RWPE1 (cell line): ENCODE measurements at places on chromosomes 5 and 9.

- DNase-seq = peak; percentile 26
Observed at GRCh38 chr9:24245988-24246387, 299.7 kb downstream of the IZUMO3 start.

DNA sequence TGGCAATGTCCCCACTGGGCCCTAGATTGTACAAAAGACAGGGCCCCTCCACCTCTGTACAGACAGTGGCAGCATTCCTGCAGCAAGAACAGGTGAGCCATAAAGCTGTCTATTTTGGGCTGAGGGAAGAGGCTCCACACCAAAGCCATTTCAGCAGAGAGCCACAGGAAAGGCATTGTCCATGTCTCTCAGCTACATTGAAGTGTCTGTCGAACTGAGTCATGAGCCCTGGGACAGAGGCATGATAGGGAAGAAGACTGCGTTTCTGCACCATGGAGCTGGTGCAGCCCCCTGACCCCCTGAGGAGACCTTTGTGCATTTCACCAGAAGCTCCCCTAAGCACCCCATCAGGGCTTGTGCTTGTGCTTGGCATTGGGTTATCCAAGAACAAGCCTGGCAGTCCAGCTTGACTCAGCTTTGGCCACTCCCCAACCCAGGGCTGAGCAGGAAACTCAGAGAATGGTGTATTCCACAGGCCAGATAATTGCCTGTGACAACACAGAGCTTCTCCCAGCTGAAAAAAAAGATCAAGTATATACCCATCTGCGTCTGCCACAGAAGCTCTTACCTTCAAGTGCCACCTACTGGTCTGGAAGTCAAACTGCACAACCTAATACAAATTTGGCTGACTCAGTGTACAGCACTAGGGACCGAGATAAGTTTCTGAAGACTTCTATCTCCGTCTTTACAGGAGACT is 5.9 kb upstream of the FRMD3 start:
- DNase-seq = peak; percentile 36

GRCh38 chr5:14136228-14136627 is 6.9 kb upstream of the TRIO start:
- DNase-seq = no peak

DNA sequence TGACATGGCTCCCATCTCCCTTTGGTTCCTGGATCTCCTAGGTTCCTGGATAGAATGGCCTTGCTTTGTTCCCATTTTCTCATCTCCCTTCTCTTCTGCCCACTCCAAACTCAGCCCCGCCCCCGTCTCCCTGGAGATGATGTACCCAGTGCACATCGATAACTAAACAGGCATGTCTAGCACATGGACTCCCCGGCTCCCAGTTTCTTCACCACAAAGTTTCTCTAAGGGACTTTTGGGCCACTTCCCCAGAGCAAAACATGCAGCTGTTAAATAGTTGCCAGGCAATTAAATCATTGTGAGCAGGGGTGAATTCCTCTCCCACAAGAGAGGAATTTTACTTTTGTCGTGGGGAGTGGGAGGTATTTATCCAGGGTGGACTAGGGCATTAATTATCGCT is 259.0 kb downstream of the GADD45G start:
- no peak for DNase-seq

- no peak for DNase-seq
Observed at GRCh38 chr5:83688281-83688680, 32.4 kb downstream of the HAPLN1 start.
